T-helper 17 cell (primary cell): ENCODE measurements at places on chromosomes 16 and 17.

- DNase-seq = no peak
Observed at GRCh38 chr16:65601781-65602180, 479.9 kb upstream of the CDH11 start.

DNA sequence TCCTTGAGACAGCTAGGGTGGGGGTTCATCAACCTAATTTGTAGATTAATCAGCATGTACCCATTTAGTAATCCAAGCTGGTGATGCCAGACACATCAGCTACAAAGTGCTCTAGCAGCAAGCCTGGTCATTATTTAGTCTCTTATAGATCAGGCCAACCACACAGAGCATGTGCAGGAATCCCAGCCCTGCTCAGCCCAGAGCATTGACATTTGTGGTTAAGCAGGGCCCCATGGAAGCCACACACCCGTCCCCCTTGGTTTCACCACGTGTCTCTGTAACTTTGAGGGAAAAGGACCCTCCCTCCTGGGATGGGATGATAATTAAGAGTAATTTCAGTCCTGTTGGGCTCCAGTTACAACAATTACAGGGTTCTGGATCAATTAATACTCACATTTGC, 268.8 kb upstream of the RPL38 start:
- no peak for DNase-seq

GRCh38 chr16:85296859-85297660, 184.8 kb upstream of the CIBAR2 start:
- peak; percentile 44 for DNase-seq

GRCh38 chr16:10849736-10850477, 27.1 kb upstream of the CIITA start:
- DNase-seq = no peak

GRCh38 chr16:85529489-85530369, 83.4 kb upstream of the GSE1 start:
- no peak for DNase-seq

DNA sequence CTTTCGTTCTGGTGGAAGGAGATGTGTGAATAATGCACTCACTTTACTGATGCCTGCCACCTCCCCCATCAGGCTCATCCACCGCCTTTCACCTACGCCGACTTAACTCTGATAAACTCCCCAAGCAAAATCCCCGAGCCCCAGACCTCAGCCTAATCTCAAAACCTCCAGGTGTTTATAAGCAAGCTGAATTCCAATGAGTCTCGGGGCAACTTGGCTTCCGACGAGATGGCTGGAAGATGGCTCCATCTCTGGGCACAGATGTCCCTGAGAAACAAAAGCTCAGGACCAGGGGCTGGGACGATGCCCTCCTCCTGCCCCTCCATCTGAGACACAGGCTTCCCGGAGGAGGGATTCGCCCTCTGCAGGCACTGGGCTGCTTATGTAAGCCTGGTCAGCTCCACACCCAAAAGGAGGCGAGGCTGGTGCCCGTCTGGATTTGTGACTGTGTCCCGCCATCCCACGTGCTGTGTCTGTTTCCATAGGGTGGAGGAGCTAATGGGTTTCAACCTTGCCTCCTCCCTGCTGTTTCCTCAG, 386.4 kb upstream of the TNRC6C start:
- DNase-seq = no peak

DNA sequence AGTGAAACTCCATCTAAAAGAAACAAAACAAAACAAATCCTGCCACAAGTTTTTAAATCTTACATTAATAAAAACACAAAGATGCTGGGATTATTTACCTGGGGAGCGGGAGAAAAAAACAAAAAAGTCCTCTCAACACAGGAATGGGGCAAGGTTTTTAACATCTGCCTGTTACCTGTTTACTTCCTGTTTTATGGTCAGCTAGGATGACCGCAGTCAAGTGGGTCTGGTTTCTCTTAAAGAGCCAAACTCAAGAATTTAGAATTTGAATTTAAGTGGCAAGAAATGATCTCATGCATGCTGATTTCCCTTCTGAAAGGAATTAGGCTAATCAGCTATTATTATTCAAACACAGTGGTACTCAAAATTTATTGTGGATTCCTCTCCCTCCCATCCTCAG, 39.7 kb upstream of the TBC1D3K start:
- no peak for DNase-seq

GRCh38 chr16:64321881-64322280, 800.0 kb downstream of the CDH11 start:
- DNase-seq = no peak

- no peak for DNase-seq
Observed at GRCh38 chr16:67987460-67988160, 7.3 kb upstream of the DPEP3 start.

- DNase-seq = no peak
Observed at GRCh38 chr16:89322321-89323119, 105.0 kb downstream of the ZNF778 start.

GRCh38 chr17:42548993-42549755, 3.5 kb upstream of the HSD17B1 start:
- no peak for DNase-seq

DNA sequence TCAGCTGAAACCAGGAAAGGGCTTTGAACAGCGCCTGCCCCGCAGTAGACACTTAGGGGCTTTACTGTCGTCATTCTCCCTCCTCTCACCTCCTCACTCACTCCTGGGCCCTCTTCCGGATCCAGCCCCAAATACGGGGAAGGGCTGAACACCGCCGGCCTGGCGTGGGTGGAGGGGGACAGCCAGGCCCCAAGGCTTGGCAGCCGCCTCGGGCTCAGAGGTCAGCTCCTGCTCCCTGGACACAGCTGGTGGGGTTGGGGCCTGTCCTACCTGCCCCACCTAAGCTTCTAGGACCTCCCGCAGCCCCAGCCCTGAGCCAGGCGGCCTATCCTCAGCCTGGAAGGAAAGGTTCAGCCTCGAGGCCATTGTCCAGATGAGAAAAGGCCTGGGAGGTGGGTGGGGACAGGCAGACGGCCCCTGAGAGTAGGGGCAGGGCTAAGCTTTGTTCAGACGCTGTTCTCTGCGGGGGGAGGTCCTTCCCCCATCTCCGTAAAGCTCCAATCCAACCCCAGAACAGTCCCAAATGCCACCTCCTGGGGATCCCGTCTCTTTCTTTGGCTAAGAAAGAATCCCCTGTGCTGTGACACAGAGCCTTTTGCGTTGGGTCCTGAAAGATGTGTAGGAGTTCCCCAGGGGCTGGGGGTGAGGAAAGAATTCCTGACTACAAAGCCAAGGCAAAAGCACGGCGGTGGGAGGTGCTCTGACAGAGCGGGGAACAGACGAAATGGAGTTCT, 881 bp upstream of the LLGL1 start:
- no peak for DNase-seq

- no peak for DNase-seq
Observed at GRCh38 chr16:67962135-67962534, 6.3 kb downstream of the SLC12A4 start.

- DNase-seq = no peak
Observed at GRCh38 chr16:1019231-1020090, 37.9 kb downstream of the SOX8 start.

- no peak for DNase-seq
Observed at GRCh38 chr16:24568392-24568791, 29.0 kb downstream of the RBBP6 start.

DNA sequence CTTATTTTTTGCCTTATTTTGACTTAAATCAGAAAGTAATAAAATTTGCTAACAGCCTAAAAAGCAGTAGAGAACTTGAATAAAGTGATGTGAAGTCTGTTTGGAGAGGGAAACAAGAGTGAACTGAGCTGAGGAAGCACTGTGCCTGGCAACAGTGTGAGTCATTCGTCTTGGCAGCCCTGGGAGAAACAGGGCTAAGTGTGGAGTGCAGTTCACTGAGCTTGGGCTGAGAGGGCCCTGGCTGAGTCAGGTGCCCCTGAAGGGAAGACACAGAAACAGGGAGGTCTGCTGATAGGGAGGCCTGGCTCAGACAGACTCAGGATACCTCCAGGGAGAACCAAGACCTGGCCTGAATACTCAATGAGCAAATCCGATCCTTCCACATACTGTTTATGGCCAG, 132.1 kb downstream of the HS3ST4 start:
- no peak for DNase-seq

DNA sequence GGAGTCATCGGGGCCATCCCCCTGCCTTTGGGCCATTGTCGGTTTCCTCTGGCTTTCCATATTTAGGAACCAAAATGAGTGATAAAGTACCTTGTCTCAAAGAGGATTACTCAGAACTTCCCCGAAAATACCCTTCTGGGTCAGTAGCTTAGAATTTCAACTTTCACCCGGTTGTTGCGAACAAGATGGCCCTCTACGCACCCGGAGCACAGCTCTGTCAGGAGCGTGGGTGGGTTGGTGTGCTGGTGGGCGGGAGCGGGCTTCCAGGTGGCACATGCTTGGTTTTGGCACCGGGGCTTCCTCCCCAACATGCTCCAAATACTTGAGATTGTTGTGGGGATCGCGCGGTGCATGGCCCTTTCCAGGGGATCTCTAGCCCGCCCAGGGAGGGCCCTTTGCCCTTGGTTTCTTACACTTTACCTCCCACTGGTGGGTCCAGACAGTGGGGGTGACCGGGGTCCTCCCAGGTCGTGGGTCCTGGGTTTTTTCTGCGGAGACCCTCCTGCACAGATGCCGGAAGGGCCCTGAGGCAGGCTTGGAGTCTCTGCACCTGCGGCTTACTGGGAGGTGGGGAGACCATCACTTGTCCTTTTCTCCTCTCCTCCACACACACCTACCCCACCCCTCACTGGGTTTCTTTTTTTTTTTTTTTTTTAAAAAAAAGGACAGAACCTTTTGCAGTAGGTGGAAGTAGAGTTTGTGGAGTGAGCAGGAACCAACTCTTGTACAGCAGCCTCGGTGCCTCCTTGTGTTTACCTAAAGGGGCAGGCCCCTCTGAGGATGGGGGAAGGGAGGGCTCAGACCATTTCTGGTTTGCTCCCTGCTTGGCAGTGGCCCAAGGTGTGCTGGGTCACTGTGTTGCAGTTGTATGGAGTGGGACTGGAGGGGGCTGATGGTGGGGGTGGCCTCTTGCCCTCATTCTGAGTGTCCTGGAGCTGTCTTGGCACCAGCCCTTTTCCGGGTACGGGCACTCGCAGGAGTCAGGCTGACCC, 142.1 kb downstream of the SEC14L1 start:
- DNase-seq = no peak
